ENCODE measurements at places on chromosomes 7 and 10.

DNA sequence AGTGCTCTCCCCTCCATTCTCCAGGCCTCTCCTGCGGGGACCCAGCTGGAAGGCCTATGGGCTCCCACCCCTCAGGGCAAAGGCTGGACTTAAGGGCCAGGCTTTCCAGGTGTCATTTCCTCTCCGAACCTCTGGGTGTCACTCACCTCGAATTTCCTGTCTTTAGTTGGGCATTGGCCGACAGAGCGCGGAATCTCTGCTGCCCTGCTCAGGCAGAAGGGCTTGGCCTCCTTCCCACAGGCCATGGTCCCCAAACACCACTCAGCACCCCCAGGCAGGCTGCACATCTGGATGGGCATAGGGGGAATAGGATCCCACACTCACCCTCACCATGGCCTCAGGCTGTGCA, 212.9 kb downstream of the CCSER2 start:
- peak; percentile 20 for DNase-seq

GRCh38 chr10:13102002-13102794, 2.2 kb downstream of the OPTN start:
- no peak for DNase-seq

DNA sequence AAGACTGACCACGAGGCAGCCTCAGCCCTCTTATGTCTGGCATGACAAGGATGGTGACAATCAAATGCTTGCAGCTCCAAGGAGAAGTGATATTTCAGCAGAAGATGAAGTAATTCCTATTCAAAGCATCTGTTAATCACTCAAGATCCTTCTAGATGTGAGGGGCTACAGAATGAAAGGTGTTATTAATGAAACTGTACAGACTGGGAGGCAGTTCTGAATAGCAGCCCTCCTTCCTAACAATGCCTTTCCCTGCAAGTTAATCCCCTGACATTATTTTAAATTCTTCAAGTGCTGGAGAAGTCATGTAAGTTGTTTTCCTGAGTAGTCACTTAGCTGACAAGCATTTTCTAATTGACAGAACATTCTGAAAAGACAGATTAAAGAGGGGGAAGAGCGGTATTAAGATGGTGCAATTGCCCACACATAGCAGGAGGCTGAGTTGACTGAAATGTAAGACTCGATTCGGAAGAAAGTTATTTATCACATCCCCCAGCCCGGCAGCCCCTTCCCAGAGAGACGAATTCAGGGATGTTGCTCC, 300.8 kb downstream of the GRID1 start:
- no peak for DNase-seq

DNA sequence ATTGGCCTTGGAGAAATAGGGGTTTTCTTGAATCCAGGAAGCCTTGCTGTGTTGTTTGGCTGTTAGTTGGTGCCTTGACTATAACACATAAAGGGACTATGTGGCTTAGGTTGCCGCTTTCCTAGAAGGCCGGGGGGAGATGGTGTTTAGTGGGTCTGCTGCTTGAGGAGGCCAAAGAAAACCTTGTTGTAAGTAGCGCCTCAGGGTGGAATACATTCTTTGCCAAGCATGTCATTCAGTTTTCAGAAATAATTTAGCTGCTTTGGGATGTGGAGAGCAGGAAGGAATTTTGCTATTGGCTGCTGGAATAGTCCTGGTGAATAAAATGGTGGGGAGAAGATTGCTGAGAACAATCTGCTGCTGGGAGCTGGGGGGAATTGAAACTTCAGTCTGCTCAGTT, 132.9 kb upstream of the WNT16 start:
- DNase-seq: no peak

GRCh38 chr10:27447540-27447939, 56.6 kb upstream of the RAB18 start:
- DNase-seq: no peak

GRCh38 chr7:139153832-139154231, 44.3 kb upstream of the ZC3HAV1 start:
- DNase-seq: peak; percentile 51

- DNase-seq: no peak
These were observed 589.0 kb downstream of the NXPH1 start for GRCh38 chr7:9022456-9022855.

DNA sequence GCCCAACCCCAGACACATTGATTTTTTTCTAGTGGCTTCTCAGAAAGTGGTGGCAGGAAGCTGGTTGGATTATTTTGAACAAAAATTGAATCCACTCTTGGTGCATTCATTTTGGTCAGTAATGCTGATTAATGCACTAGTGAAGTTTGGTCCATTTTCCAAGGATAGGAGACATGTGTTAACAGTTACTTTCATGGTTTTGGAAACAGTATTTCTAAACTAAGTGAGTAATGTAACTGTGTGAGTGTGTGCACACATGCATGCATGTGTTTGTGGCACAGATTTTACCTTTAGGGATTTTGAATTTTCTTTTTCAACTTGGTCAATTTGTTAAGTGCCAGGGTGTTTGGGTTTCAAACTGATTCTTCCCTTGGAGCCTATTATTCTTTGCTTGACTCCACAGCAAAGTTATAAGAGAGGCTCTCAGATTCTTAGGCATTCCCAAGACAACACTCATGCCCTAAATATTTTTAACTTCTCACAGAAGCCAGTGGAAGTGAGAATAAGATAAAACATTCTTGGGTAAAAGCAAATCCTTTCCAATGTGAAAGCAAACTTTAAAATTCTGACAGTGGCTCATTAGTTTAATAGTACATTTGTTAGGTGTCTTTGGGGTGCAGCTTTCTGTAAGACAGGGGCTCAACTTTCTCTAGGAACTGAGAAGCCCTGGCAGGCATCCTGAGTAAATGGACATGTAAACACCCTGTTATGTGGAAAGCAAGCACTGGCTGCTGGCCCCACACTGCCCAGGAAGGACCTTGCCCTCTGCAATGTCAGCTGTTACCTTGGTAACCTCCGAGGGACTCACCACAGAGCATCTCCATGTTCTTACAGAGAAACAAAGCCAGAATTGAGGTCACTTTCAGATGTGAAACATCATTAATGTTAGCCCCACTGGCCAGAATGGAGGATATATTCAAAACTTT, 68.4 kb downstream of the ASAH2B start:
- no peak for DNase-seq

- no peak for DNase-seq
These were observed 7.8 kb upstream of the HGF start for GRCh38 chr7:81777697-81778096.

DNA sequence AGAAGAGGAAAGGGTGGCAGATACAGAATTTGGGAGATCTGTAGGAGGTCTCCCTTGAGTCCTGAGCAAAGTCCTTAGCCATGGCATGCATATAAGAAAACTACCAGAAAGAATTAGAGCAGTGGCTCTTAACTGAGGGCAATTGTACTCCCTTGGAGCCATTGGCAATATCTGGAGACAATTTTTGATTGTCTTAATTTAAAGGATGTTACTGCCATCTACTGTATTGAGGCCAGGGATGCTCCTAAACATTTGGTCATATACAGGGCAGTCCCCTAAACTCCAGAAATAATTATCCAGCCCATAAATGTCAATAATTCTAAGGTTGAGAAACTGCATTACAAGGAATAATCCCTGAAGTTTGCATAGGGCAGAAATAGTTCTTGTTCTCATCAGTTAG, 136.4 kb upstream of the ODAD2 start:
- no peak for DNase-seq

GRCh38 chr10:79390551-79391229, 43.4 kb downstream of the PPIF start:
- peak; percentile 6 for DNase-seq

DNA sequence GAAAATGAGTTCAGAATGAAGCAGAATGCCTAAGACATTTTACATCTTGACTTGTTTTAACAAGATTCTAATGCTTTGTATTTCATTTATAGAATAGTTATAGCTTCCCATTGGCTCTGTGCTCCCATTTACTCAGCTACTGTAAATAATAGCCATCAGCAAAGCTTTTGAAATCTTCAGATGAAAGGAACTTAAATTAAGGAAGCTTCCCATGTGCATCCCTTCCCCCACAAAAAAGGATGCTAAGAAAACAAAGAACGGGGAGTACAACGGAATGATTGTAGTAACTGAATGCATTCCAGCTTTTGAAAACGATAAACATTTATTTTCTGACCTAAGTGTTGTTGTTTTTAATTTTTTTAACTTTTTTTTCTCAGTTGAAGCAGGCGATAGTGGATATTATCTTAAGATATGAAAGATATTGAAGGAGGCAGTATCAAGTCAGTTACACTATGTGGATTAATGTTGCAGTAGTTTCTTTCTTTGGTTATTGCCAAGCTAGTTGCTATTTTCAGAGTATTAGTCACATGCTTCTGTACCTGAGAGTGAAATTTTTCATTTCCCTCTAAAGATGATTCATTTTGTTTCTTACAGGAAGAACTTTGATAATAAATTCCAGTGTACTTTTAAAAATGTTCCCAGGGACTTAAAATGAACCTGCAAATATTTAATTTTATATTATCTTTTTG, 129.2 kb downstream of the KCND2 start:
- no peak for DNase-seq

GRCh38 chr10:7479861-7480598, 69.2 kb upstream of the SFMBT2 start:
- no peak for DNase-seq

DNA sequence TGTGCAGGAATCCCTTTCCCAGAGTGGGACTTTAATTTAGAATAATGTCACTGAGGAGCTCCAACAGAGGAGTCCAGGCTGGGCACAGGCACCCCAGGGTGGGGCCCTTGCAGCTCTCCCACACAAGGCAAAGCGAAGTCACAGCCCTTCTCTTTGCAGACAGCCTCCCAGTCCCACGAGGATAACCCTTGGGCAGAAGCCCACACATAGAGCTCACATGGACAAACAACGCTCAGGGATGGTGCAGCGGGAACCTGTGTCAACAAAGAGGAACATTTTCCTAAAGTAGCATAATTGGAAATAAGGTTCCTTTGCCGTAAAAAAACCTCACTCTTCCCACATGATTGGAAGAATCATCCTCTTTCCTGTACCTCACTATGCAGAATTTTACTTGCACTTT, 29.3 kb upstream of the GGCT start:
- no peak for DNase-seq

- peak; percentile 83 for DNase-seq
These were observed 64.0 kb downstream of the CSGALNACT2 start for GRCh38 chr10:43202224-43202656.

- DNase-seq: no peak
These were observed 16.1 kb upstream of the CSGALNACT2 start for GRCh38 chr10:43122096-43122495.

DNA sequence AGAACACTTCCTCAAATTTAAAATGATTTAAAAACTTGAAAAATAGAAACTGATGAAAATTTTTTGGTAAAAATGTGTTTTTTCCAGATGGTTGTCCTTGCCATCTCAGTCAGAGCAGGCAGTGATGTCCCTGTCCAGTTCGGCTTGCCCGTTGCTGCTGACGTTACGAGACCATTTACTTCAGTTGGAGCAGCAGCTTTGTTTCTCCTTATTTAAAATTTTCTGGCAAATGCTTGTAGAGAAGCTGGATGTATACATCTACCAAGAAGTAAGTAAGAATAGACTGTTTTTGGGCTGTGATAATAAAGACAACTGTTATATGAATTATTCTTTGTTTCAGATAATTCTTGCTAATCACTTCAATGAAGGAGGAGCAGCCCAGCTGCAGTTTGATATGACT, 16.1 kb downstream of the EFCAB10 start:
- DNase-seq: no peak

DNA sequence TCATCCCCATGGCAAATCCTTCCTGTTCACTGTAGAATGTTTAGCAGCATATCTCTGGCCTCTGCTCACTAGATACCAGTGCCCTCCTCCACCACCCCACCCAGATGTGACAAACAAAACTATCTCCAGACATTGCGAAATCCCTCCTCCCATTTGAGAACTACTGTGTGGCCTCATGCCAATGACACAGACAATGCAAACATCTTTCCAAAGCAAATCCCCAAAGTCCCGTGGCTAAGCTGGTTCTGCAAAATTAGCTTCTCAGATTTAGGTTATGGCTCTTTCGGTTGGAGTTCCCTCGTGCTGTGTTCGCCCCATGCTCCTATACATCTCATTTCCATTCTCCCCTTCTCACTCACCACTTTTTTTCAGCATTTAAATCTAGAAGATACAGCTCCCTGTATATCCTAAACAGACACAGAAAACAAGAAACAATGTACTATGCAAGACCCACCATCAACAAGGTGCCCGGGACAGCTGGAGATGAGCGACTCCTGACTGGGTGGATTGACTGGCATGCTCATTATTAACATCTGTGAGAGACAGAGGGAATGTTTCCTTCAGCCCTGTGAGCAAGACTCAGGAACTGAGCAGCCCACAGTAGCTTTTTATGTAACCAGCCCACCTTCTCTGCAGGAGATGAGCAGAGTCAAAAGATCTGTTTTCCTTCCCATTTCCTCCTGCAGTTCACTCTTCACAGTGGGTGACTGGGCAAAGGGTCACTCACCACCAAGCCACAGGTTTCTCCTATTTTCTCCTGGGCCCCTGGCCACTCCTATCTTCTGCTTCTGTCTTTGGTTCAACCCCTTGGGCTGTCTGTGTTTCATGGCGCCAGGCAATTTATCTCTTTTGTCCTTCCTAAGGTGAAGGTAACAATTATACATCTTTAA, 225.7 kb upstream of the AOAH start:
- DNase-seq: peak; percentile 36

- no peak for DNase-seq
These were observed 477.5 kb upstream of the ADARB2 start for GRCh38 chr10:2214805-2215204.

DNA sequence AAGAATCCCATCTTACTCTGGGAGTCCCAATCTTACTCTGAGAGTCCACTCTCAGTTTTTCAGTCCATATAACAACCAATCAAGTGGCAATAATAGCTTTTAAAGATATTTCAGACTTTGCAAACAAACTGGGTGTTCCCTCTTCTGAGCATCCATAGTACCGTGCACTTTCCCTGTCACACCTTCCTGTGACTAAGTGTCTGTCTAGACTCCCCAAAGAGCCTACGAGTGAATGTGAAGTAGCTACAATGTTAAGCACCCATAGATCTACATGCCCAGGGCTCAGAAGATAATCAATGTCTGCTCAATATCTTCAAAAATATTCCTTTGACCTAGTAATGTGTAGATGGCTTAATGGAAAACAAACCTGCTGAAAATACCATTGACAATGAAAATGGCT, 95.6 kb upstream of the ASAH2 start:
- DNase-seq: no peak

DNA sequence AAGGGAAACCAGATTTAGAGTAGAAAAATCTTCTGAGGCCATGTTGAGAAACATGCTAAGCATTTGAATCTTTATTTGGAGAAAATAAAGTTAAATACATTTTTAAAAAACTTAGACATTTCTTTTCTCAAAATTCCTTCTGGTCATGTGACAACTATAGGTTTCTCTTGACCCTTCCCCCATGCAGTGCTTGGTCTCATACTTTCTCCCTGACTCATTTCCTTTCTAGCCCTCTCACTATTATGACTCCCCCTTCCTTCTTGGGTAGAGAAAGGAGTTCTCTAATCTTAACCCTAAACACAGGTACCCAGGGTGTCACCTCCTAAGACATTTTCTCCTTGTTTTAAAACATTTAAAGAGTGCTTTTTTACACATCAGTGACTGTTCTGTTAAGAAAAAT, 179.5 kb upstream of the TMEM106B start:
- no peak for DNase-seq

GRCh38 chr7:100827330-100828226, at the start of gene EPHB4:
EPHB4 (minus strand) TSS chr7:100827523; CDS start chr7:100827030, 493 bp downstream.
- peak; percentile 90 for DNase-seq

Data from hematopoietic multipotent progenitor cell treated with erythropoietin and hydrocortisone succinate and interleukin-3 and kit ligand, for 8 days (in vitro differentiated cells).